ENCODE measurements at places on chromosomes 16 and 17.
A peak's percentile ranks its signal among the peaks of the same experiment; 100 is the strongest.

GRCh38 chr16:11252482-11252931 lies 3.5 kb downstream of the SOCS1 start:
- DNase-seq, result no peak

DNA sequence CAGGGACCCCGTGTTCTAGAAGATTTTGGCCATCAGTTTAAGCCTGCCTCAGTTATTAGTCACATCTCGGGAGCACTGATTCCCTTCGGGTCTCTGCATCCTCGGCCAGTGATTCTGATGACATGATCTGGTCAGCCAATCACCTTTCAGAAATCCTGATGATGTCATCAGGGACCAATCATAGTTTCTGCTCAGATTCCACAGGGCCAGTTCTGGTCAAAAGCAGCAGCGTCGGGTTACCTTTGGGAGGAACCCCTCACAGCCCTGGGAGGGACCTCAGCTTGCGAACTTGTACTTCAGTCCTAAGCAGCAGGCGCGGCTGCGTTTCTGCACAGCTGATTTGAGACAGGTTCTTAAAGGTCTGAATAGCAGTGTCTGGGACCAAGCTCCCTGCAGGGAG lies 13.9 kb downstream of the KDM8 start:
- DNase-seq, result no peak

DNA sequence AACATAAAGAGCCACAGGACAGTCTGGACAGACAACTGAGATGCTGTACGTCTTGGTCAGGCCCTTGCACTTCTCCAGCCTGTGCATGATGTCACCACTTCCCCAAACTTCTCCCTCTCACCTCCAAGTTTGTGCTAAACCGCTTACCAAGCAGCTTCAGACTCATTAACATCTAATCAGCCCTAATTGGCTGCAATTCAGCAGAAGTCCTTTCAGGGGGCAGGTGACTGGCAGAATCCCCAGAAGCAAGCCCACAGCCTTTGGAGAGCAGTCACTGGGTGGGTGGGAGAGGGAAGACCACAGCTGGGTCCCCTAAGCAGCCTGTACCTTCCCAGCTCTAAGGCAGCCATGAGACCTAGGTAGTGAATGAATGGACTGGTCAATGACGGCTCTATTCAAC lies 161.4 kb downstream of the GRIN2A start:
- no peak for DNase-seq

GRCh38 chr17:40813804-40814203 lies 8.6 kb downstream of the KRT10 start:
- DNase-seq, result no peak

- DNase-seq, result no peak
Observed at GRCh38 chr17:78325076-78325687, 34.7 kb downstream of the SOCS3 start.

- peak; percentile 33 for DNase-seq
Observed at GRCh38 chr17:35088881-35089585, 25.5 kb upstream of the RFFL start.

DNA sequence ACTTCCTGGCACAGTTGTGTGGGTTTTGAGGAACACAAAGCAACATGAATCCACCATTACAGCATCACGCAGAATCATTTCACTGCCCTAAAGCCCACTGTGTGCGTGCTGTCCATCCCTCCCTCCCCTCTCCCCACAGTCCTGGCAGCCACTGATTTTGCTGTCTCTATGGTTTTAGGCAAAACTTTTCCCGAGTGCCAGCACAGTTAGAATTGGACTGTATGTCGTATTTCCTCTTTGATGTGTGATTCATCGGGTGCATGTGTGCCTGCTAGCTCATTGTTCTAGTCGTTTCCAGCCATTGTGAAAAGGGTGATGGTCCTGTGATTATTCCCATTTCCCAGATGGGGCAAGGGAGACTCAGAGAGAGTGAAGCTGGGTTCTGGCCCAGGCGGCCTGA lies 12.7 kb downstream of the KLHL36 start:
- DNase-seq, result no peak

GRCh38 chr17:60311186-60311585 lies 80.7 kb downstream of the USP32 start:
- DNase-seq, result no peak

DNA sequence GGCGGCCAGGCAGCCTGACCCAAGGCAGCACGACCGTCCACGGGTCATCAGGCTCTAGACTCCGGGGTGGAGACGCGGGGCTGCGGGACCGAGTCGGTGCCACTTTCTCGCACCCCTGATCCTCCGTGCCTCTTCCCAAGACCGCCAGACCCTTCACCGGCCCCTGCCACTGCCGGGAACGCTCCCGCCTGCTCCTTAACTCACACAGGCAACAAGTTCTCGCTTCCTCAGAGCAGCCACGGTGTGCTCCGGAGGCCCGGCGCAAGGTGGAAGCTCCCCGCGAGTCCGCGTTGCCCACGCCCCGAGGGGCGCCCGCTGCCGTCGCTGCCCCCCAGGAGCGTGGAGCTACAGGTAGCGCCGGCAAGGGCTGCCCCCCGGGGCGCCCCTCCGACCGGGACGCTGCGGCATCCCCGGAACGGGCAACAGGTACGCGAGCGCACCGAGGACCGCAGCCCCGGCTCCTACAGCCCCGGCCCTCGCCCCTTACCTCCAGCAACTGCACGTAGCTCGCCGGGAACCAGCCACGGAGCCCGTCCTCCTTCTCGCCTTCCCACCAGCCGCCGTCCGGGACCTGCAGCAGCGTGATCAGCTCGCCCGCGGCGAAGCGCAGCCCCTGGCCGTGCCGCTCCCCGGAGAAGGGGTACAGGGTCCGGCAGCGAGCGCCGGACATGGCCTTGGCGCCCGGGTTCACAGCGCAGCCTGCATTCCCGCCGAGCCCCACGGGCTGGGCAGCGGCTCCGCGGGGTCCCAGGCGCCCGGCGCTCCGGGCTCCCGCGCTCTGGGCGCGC lies 491 bp downstream of the GAS7 start:
- DNase-seq, result no peak

GRCh38 chr16:79662122-79662521 lies 61.6 kb upstream of the MAF start:
- no peak for DNase-seq

DNA sequence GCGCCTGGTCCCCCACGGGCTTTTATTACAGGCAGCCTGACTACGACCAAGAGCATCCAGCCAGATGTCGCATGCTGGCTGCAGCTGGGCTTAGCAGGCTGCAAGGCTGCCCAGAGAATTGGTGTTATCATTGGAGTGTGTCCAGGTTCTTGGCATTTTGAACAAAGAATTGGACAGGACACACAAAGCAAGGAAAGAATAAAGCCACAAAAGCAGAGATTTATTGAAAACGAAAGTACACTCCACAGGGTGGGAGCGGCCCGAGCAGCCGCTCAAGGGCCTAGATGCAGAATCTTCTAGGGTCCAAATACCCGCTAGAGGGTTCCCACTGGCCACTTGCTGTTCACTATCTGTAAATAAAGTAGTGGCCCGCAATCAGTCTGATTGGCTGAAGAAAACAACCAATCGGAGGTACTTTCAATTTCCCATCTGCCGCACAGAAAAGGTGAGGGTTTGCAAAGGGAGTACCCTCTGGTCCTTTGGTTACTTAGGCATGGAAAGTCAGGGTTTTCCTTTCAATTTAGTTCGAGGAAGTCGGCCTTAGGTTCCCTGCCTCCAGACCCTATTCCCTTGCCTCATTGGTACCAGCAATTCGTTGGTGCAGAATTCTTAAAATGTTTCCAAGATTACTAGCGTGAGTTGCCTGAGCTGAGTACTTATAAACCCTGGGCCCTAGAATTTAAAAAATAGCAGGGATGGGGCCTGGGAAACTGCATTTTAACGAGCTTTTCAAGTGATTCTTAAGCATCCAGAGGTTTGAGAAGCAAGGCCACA lies 38.5 kb upstream of the CNEP1R1 start:
- DNase-seq, result no peak

GRCh38 chr17:14693382-14693781 lies 392.5 kb downstream of the HS3ST3B1 start:
- no peak for DNase-seq

GRCh38 chr17:73128496-73128895 lies 36.0 kb upstream of the SLC39A11 start:
- no peak for DNase-seq

DNA sequence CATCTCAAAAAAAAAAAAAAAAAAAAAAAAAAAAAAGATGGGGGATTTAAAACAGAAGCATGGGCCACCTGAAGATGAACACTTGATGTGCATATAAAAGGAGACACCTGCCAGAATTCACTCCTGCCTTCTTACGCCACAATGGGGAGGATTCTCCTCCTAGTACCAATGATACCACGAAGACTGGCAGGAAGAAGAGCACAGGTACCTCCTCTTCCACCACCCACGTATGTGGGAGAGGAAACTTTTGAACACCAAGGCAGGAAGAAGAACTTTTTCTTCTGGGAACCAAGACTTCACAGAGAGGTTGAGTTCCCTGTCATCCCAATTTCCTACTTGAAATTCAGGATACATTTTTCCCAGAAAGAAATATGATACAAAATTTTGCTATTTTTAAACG lies 2.7 kb upstream of the MAP2K6 start:
- no peak for DNase-seq

DNA sequence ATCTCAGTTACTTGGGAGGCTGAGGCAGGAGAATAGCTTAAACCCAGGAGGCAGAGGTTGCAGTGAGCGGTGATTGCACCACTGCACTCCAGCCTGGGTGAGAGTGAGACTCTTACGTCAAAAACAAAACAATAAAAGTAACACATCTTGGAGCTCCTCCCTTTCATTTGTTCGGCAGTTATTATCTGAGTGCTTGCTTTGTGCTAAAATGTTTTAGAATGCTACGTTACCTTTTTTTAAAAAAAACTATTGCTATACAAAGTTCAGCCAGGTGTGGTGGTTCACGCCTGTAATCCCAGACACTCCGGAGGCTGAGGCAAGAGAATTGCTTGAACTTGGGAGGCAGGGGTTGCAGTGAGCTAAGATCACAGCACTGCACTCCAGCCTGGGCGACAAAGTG lies 15.8 kb downstream of the IST1 start:
- DNase-seq, result no peak

DNA sequence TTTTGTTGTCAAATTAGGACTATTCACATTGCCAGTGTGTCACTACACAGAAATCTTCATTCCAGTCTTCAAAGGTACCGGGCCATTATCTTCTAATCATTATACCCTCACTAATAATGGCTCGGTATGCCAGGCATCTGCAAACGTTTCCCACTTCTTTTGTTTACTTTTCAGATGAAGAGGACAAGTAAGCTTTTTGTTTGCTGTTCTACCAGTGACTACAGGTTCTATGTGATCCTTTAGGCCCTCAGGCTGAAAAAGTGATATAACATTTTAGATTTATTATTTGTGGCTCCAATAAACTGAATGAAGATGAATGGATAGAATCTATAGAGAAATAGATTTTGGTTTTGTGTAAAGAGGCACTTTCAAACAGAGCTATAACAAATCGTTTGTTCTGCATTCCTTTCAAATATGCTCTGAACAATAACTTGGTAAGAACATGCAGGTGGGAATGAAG lies 403 bp upstream of the KRTAP3-1 start:
- DNase-seq, result no peak

DNA sequence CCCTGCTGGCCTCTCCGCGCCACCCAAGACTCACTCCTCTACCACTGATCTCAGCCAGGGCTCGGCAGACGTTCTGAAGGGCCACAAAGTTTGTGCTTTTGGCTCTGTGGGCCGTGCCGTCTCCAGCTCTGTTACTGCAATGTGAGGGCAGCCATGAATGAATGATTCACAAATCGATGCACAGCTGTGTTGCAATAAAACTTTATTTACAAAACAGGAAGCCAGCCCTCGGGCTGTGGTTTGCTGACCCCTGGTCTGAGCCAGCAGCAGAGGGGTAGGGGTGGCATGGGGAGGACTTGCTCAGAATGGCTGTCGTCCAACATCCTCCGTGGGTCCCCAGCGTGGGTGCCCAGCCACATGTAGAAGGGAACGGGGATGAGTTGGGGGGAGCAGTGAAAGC lies 63.0 kb upstream of the PVALEF start:
- no peak for DNase-seq

GRCh38 chr17:43880420-43880991 lies 26.8 kb downstream of the MPP2 start:
- DNase-seq, result peak; percentile 72

DNA sequence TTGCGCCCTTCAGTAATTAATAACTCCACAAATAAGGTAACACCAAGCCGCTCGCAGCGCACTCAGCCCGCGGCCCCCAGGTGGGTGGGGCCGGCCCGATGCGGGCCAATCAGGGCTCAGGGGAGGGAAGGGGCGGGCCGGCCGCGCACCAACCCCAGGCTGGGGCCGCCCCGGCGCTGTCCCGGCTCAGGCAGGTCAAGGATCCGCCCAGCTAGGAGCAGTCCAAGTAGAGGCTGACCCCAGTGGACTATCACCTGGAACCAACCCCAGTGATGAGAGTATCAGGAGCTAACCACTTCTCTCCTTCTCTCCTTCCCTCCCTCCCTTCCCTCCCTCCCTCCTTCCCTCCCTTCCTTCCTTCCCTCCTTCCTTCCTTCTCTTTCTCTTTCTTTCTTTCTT lies 110.8 kb downstream of the C16orf78 start:
- no peak for DNase-seq

- DNase-seq, result no peak
Observed at GRCh38 chr17:19000531-19001325, 3.8 kb downstream of the FAM83G start.

DNA sequence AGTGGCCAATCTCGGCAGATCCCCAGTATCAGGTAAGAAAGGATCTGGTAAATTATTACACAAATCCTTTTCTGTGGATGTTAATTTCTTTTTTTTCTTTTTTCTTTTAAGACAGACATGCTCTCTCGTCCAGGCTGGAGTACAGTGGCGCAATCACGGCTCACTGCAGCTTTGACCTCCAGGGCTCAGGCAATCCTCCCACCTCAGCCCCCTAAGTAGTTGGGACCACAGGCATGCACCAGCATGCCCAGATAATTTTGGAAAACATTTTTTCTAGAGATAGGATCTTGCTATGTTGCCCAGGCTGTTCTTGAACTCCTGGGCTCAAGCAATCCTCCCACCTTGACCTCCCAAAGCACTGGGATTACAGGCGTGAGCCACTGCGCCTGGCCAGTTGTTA lies 54.0 kb downstream of the GAS7 start:
- no peak for DNase-seq

DNA sequence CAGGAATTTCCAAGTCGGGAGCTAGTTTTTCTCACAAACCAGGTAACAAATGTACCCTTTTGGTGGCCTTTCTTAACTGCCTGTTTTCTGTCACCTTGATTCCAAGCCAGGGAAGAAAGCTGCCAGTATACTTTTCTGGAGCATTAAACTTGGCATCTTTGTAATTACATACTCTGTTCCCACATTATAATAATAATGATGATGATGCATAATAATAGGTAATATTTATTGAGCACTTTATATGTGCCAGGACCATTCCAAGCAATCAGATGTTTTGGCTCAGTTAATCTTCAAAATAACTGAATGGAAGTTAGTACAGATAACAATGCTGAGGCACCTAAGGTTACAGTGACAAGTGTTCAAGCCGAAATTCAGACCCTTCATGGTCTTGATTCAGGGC lies 11.1 kb upstream of the PSMC5 start:
- DNase-seq, result no peak
